ENCODE measurements at places on chromosomes 1 and 21.

- DNase-seq = peak; percentile 57
Measured at GRCh38 chr1:204074274-204075138, 1.6 kb downstream of the SOX13 start.

GRCh38 chr1:59697150-59697800 lies 117.5 kb upstream of the HOOK1 start:
- no peak for DNase-seq

DNA sequence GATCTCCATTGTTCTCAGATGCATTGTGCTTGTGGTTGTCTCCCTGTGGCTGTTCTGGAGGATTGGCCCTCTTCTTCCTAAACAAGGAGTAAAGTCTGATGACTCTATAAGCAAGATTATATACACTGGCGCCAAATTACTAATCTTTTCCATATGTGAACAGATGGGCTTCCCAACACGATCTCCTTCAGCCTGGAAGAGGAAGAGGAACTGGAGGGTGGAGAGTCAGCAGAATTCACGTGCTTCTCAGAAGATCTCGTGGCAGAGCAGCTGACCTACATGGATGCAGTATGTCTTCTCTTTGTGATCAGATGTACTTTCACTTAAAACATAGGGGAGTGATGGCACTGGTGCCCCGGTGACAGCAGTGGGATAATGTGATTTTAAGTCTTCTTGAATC lies 78.7 kb downstream of the RGL1 start:
- no peak for DNase-seq

DNA sequence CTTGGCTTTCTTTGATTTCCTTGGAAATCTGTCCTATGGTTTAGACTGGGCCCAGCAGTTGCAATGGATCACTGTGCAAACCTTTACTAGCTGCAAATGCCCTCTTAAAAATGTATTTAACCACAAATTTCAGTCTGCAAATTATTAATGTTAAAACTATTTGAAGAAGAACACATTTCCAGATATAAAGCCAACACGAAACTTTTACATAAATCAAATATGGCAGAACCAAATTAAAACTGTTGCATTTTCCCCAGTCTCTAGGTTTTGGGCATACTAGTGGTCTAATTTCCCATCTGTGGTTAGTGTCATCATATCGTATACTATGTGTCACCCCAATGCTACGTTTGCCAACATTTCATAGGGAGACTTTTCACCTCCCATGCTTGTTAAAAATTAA lies 52.3 kb downstream of the HMCN1 start:
- no peak for DNase-seq

GRCh38 chr1:14517841-14518180 lies 80.7 kb upstream of the KAZN start:
- no peak for DNase-seq

DNA sequence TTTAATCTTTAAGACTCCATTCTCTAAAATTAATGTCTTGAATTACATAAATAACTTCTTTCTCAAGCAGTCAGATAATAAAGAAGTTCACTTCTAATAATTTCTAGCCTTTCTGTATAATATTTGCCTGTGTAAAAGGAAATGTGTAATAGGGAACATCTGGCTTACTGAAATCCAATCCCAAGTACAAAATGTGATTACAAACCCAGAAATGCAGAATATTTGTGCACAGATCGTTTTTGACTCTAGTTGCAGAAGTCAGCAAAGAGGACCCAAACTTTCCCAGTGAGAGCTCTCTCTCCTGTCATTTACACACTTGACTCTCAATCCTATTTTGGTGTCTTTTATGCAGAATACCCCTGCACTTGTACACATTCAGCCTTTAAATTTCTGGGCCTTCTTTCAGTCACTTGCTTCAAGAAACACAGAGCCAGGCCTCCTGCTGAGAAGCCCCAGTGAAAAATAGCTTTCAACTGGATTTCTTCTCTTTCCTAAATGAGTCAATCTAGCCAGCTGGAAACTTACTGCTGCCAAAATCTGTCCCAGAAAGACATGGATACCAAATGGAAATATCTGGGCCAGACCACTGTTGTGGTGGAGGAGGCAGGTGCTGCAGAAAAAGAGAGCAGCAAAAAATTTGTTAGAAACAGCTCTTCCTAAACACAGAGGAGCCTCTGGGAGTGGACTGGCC lies 68.5 kb upstream of the ADAM30 start:
- DNase-seq = peak; percentile 57

DNA sequence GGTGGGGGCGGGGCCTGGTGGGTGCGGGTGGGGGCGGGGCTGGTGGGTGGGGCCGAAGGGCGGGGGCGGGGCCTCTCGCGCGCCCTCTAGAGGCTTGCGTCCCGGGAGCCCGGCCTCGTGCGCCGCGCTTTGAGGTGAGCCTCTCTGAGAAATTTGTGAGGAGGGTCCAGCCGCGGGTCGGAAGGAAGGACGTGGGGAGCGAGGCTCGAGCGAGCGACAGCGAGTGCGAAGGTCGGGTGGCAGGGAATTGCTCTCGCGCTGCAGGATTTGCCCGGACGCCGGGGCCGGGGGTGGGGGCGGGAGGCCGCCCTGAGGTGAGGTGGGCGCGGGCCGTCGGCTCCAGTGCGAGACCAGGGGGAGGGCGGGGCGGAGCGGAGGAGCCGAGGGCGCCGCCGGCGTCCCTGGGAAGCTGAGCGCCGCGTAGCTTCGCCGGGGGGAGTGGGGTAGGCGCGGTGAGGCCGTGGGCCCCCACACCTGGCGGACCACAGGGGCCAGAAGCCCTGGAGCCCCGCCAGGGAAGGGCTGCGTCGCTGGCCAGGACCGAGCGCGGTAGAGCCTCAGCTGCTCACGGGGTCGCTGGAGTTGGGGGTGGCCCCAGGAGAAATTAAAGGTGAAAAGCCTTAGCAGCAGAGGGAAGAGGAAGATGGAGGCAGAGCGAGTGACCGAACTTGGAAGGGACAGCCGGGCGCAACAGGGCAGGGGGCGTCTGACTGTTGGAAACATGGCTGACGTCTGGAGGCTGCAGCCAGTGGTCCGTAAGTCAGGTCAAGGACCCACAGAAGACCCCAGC lies 754 bp upstream of the LSS start:
- DNase-seq = no peak

GRCh38 chr21:45551316-45551715 lies 9.1 kb upstream of the SLC19A1 start:
- DNase-seq = no peak

DNA sequence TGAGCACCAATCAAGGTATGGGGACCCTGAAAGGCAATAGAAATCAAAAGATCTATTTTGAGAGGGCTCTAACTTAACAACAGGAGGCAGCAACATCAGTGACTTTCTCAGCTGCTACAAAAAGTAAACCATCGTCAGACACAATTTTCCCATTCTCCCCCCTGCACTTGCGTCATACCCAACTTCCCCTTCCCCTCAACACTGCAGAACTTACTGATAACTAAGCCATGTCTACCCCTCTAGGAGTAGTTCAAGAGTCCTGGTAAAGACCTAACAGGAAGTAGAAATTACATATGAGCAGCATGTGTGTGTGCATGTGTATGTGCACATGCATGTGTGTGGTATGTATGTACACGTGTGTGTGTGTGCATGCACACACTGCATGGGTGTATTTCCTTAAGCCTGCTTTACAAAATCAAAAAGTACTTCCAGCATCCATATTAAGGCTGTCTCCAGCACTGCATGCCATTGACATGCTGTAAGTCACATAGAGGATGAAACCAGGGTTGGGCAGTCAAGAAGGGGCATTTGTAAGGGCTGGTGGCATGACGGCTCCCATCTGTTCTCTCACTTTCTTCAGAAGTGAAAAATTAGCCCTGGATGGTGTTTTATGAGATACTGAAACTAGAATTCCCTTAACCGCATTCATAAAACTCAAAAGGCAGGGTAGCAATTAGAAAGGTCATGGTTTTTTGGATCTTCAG lies 460.1 kb upstream of the RUNX1 start:
- no peak for DNase-seq

- no peak for DNase-seq
Measured at GRCh38 chr1:47886141-47886540, 111.0 kb downstream of the TRABD2B start.

DNA sequence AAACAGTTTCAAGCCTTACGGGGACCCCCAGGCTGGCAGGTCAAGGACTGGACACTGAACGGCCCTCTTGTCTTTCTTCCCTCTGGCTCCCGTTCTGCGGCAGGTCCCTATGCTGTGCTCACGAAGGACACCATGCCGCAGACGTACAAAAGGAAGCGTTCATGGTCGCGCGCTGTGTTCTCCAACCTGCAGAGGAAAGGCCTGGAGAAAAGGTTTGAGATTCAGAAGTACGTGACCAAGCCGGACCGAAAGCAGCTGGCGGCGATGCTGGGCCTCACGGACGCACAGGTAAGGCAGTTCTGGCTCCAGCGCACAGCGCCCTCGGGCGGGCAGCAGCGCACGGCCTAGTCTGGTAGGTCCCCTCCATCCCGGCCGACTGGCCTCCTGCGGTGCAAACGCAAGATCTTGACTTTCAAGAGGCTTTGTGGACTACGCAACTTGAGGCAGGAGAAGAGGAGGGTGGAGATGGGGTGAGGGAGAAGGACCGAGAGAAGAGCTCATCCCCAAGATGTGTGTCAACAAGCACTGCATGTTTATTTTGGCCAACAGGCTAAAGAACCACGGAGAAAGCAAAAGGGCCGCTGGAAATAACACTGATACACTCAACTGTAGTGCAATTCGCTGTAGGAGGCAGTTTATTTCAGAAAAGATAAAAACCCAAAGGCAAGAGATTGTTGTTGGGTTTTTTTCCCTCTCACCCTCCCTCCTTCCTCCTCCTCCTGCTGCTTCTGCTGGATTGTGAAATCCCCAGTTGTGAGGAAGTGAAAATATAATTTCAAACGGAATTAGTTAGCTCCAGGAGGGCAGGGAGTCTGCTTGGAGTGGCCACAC lies 3.0 kb downstream of the HLX start:
- peak; percentile 31 for DNase-seq

DNA sequence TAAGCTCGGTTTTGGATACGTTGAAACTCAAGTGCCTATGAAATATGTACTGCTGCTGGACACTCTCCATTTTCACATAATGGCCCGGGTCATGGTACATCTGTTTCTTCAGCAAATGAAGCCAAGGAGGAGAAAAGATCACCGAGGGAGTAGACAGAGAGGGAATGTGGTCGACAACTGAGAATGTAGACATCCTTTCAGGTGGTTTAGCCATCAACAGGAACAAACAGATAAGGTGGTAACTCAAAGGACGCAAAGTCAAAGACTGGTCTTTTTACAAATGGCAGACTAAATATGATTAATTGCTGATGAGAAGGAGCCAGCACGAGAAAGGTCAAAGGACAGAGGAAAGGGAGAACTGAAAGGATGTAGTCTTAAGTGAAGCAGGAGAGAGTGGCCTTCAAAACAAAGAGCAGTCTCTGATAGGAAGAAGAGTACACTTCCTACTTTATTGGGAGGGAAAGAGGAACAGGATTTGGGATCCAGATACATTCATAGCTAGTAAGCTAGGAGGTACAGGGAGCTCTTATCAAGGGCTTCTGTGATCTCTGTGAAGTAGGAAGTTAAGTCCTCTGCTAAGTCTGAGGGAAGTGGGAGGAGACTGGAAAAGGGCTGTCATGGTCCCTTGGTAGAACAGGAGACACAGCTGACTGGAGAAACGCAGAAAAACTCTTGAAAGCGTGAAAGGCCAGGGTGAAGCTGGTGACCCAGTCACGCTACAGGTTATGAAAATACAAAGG lies 28.3 kb downstream of the NUP133 start:
- peak; percentile 0 for DNase-seq

- no peak for DNase-seq
Measured at GRCh38 chr1:21666576-21667320, 2.4 kb downstream of the RAP1GAP start.

DNA sequence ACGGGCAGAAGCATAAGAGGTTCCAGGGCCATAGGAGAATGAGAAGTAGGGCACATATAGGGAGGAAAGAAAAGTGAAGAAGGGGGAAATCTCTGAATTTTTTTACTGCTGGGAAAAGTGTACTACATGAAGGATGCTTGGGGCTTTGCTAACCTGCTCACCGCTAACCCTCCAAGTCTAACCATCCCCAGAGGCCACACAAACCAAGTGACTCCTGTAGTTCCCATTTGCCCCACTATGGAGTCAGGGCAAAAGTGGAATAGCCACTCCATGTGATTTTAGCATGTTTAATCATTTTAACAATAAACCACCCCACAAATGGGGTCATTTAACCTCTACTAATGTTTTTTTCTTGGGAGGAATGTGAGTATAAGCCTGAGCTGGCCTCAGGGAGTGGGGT lies 24.7 kb downstream of the MPZ start:
- no peak for DNase-seq

GRCh38 chr1:89890085-89890752 lies 69.4 kb downstream of the LRRC8D start:
- DNase-seq = no peak

- DNase-seq = peak; percentile 53
Measured at GRCh38 chr1:53860967-53861411, 22.9 kb upstream of the NDC1 start.

GRCh38 chr1:199616947-199617346 lies 410.6 kb upstream of the NR5A2 start:
- DNase-seq = no peak

GRCh38 chr1:71030026-71030425 lies 17.6 kb downstream of the PTGER3 start:
- no peak for DNase-seq

GRCh38 chr1:54483875-54484437 lies 64.1 kb upstream of the ACOT11 start:
- DNase-seq = no peak

DNA sequence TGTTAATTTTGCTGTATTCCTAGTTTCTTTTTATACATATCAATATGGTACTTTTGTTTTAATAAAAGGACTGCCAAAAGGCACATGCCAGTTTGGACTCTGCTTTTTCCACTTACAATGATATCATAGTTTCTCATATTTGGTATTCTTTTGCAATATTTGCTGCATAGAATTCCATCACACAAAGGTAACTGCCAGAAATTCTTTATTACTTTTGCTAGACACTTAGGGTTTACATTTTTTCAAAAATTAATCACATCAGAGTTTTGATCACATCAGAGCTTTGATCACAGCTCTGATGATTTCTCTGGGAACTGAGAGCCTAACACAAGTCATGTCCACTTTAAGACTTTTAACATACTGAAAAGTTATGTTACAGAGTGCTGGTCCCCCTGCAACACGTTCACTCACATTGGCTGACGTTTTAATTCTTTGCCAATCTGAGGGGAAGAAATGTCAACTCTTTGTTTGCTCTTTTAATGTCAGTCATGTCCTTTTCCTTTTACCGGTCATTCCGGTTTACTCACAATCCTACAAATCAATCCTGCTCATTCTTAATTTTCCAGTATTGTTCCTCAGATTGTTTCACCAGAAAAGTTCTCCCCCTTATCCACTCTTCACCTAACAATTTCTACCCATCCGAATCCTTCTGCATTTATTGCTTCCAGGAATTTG lies 1.1 kb upstream of the CD46 start:
- peak; percentile 3 for DNase-seq

- no peak for DNase-seq
Measured at GRCh38 chr1:246797597-246797996, 73.4 kb downstream of the SCCPDH start.

All from globus pallidus (tissue), 1 donor.